CD4-positive, alpha-beta T cell treated with Interleukin-15 for 1 hour (primary cell): ENCODE measurements at places on chromosomes 5 and 9.
A peak's percentile ranks its signal among the peaks of the same experiment; 100 is the strongest.

DNA sequence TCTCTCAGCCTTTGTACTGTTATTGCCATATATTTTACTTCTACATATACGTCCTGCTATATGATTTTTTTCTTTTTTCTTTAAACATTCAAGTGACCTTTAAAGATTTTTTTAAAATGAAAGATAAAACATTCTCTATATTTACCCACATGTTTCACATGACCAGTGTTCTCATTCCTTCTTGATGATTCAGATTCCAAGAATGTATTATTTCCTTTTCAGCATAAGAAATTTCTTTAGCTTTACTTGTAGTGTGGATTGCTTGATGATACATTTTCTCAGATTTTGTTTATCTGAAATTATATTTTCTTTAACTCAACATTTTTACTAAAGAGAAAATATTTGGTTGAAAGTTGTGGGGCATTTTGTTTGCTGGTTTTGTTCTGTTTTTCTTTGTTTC is 792.1 kb downstream of the BRINP1 start:
- DNase-seq: no peak

DNA sequence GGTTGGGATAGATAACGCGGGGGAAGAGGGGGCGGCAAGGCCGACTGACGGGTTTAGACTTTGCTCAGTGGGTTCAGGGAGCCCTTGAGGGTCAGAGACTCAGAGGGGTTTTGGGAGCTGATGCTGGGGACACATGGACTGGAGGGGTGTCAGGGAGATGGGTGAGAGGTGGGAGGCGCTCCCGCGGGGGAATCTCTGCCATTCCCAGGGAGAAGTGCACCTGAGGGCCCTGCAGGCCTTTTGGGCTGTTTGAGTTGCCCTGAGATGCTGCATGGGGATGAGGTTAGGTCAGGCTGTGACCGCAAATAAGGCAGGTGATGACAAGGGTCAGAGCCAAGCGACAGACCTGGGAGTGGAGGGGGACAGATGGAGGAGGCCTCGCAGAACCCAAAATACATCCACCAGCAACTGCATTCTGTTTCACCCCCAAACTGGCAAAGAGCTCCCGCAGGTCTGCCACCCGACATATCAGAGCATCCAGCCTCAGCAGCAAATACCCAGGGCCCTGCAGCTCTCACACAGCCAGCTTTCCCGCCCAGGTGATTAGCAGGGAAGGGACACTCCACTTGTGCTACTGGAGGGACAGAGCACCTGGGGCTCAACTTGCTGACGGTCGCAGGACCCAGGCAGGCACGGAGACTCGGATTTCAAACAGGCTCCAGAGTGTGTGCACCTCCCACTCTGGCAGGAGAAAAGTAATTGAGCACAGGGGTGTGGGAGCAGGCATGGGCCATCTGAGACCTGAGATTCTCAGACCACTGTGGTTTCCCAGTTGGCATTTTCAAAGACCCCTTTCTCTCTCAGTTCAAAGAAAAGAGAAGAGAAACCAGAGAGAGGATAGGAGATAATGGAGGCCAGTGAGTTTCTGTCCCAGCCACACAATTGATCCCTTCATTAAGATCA is 26.4 kb downstream of the TMOD1 start:
- no peak for DNase-seq

- DNase-seq: no peak
Observed at GRCh38 chr5:156667616-156668015, 182.5 kb upstream of the PPP1R2B start.

GRCh38 chr5:54930736-54931135 is 54.7 kb downstream of the ESM1 start:
- DNase-seq: no peak

DNA sequence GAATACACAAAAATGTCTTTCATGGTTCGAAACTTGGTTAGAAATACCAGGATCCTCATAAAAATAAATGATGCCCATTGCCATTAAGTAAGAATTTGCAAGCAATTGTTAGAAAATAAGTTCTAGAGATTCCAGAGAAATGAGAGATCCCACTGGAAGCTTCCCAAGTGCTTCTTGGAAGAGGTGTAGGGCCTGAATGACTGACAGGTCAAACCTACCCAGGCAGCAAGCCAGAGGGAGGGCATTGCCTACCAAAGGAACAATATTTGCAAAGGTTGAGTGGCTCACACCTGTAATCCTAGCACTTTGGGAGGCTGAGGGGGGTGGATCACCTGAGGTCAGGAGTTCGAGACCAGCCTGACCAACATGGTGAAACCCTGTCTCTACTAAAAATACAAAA is 777.0 kb upstream of the WWC1 start:
- DNase-seq: no peak

GRCh38 chr9:135887585-135888050 is 19.7 kb downstream of the CAMSAP1 start:
- peak; percentile 60 for DNase-seq

DNA sequence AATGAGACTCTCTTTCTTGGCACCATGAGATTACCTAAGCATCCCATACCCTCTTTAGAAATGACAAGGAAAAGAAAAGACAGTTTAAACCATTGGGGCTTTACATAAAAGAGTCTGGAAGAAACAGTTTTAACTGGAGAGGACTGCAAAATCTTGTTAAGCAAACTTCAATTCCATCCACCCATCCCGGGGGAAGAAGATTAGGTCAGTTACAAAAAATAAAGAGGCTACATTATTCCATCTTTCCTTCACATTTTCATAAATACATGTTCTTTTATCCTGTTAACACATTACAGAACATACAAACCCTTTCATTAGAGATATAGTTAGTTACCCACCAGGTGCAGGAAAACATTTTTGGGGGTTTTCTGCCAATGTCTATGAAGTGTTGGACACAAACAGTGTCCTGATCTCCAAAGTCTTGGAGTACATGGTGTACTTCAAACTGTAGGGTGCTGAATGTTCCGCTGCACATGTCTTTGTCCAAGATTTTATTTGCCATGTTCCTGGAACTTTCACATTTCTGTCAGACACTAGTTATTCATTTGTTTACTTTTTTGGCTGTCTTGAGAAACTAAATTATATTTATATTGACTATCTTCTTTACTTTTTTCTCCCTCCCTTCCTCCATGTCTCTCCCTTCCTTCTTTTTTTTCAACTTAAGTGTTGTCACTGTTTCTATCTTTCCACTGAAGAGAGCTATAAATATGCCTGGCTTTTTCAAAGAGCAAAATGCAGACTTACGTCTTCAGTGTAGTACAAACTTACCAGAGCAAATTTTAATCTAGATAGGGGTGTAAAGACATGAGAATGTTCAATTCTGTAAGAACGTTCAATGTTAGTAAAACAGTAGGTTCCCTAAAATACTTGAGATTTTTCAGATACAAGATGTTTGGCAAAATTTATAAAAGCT is 410.9 kb upstream of the PRR16 start:
- no peak for DNase-seq
